ENCODE measurements at places on chromosomes 16 and 17. TPM values are rescaled to one million over a fixed set of nuclear protein-coding genes. Genes with fewer than 3 reads are reported as not detected.
A peak's percentile ranks its signal among the peaks of the same experiment; 100 is the strongest.

DNA sequence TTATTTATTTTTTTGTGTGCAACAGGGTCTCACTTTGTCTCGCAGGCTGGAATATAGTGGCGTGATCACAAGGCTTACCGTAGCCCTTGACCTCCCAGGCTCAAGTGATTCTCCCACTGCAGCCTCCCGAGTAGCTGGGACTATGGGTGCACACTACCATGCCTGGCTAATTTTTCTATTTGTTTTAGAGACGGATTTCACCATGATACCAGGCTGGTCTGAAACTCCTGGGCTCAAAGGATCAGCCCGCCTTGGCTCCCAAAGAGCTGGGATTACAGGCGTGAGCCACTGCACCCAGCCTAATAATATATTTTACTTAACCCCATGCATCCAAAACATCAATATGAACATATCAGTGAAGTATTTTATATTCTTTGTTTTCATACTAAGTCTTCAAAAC lies 2.0 kb downstream of the CCDC200 start:
- no peak for DNase-seq

DNA sequence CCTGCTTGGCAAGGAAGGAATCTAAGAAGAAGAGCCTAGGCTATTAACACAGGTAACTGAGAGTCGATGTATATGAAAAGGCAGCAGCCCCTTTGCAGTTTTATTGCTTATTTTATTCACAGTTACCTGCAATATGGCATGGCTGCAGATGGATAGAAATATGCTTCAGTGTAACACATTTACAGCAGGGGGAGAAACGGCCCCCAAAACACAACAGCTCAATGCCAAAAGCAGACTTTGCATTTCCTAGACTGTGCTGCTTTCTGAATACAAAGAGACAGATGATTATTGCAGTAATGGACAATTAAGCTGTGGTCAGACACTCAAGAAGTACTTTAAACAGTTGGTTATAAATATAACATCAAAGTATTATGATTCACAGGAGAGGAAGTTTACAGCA lies 108.0 kb upstream of the CDH13 start:
- no peak for DNase-seq

- DNase-seq: no peak
Measured at GRCh38 chr16:55577887-55578286, 11.4 kb downstream of the CAPNS2 start.

The RAMP2 gene
- total RNA-seq: 35.4 TPM

GRCh38 chr17:56917559-56918296 lies 3.9 kb upstream of the TRIM25 start:
- DNase-seq: no peak

GRCh38 chr16:84647828-84648594 lies at the start of gene KLHL36:
TSS of gene KLHL36 (plus strand) at chr16:84648511. CDS start at chr16:84650868, 2,357 bp downstream.
- DNase-seq: no peak

DNA sequence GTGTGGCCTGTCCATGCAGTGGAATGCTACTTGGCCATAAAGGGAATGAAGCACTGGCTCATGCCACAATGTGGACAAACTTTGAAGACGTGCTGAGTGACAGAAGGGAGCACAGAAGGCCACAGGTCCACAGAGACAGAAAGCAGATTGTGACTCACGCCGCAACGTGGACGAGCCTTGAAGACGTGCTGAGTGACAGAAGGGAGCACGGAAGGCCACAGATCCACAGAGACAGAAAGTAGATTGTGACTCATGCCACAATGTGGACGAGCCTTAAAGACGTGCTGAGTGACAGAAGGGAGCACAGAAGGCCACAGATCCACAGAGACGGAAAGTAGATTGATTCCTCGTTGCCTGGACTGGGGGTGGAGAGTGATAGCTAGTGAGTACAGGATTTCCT lies 19.2 kb downstream of the ZC3H18 start:
- DNase-seq: no peak

GRCh38 chr17:72388765-72389473 lies 268.1 kb downstream of the SOX9 start:
- no peak for DNase-seq

DNA sequence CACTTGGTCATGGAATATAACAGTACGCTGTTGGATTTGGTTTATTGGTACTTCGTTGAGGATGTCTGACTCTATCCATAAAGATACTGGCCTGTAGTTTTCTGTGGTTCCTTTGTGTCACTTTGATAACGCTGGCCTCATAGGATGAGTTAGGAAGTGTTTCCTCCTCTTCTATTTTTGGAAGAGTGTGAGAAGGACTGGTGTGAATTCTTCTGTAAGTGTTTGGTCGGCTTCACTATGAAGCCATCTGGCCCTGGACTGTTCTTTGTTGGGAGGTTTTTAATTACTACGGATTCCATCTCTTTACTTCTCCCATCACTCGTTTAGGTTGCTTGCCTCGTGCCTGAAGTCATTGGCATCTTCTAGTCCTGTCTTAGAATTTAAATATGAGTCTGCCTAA lies 117.3 kb downstream of the OR1D5 start:
- DNase-seq: no peak

GRCh38 chr17:29557085-29557738 lies 9.6 kb downstream of the ABHD15 start:
- DNase-seq: peak; percentile 18

- DNase-seq: no peak
Measured at GRCh38 chr16:9308356-9308801, 216.9 kb downstream of the HAPSTR1 start.

DNA sequence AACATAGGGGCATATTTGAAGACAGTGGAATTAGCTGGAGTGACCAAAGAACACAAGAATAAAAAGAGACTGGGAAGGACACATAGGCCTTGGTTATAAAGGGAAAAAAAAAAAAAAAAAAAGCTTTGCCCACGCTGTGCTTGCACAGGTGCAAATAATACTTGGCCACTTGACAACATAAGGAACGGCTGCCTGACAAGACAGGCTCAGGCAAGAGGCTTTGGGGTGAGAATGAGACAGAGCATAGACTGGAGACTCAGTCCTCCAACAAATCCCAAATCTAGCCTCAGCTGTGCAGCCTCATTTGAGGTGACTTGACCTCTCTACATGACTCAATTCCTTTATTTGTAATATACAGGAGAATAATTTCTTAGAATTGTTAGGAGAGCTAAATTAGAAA lies 332.8 kb upstream of the DYNLRB2 start:
- no peak for DNase-seq

The CCP110 gene
- 12.1 TPM for total RNA-seq
